Liver (tissue), 10 donors: ENCODE measurements at places on chromosomes 5 and 9.

GRCh38 chr9:84671586-84672521, 2.3 kb downstream of the NTRK2 start:
- no peak for DNase-seq

DNA sequence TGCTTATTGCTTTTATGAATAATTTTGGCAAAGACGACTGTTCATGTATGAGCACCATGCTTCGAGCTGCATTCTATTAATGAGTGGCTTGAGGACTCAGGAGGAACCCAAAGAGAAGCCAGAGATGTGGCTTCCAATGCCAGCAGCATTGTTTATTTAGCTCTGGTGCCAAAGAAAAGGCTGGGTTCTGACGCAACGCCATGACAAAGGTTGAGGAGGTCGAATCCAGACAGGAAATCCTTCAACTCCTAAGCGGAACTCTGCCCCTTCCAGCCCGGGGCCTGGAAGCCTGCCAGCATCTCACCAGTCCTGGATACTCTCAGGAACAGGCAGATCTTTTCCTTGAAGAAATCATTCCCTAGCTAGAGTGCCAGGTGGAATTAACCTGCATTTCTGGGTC, 104.4 kb downstream of the ARHGAP26 start:
- peak; percentile 55 for DNase-seq

GRCh38 chr5:122182491-122182921, 53.2 kb downstream of the ZNF474 start:
- no peak for DNase-seq

- no peak for DNase-seq
Observed at GRCh38 chr5:135100431-135100830, 66.4 kb upstream of the PITX1 start.

DNA sequence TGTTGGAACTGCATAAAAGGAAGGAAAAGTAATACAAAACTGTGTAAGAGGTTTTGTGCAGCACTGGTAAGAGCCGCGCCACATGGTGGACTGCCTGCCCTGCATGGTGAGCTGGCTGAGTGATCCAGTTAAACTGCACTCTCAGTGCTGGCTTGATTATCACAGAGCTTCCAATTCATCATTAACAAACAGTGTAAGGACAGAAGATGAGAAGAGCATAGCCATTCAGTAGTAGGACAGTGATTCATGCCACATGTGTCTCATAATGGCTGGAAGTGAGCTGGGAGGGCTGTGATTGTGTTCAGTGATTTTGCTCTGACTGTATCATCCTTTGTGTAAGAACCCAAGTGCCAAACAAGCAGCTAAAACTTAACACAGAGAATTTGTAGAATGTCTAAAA, 14.1 kb downstream of the ASPN start:
- no peak for DNase-seq

DNA sequence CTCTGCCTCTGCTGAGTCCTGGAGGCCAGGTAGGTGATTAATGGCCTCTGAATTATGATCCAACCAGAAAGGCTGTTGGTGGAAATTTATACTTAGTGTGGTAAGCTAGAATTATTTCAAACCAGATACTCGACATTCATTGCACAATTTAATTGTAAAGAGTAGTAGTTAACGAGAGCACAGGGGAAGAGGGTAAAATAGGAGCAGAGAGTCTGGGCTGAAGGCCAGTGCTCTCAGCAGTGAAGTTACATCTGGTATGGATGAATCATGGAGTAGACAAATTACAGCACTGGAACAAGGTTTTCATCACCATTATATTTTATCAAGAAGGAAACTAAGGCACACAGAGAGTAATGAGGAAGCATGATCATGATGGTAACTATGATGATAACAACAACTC, 92.5 kb downstream of the TLR4 start:
- DNase-seq: no peak

GRCh38 chr9:7316166-7316795, 483.3 kb downstream of the DMAC1 start:
- DNase-seq: no peak

DNA sequence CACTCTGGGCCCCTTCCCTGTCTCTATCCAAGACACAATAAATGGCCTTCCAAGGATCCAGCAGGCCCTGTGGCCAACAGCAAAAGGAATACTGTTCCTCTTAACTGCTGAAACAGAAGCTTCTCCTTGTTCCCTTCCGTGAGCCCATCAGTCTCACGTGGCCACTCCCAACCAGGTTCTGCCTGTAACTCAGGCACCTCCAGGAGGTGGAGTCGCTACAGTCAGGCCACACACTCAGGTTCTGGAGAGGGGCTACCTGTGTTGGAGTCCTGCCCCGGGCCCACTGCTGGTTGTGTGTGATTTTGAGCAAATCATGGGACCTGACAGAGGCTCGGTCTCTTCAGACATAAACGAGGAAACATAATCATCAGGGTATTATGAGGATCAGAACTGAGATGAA, 10.3 kb downstream of the FAT2 start:
- DNase-seq: no peak

GRCh38 chr5:65163698-65164097, 318.0 kb downstream of the ADAMTS6 start:
- no peak for DNase-seq

DNA sequence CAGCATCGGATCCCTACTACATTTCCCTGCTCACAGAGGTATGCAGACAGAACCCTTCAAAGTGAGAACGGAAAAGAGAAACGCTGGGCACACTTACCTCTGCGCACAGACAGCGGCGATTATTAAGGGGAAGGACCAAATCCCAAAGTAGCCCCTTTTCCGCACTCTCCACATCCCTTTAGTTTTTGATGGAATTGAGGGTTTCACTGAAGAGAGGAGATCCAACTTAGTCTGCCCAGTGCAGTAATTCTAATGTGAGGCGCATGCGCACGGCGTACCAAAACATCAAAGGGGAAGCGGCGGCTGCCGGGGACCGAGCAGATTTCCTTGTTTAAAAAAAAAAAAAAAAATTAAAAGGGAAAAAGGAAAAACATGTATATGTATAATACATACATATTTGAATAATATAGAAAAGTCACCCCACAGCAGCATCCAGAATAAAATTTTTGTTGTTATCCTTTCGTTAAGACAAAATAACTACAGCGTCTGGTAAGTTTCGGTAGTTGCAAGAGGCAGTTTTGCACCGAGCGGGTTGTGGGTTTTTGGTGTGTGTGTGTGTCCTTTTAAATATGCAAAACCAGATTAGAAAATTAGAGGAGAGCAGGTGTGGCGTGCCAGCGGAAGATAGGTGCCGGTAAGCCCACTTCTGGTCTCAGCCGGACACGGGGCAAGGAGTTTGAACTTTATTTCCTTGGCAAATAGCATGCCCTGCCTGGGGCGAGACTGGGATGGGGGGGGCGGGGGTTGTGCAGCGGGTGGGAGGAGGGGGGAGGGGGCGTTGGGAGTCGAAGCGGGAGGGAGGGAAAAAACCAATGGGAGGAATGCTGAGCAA, at the start of gene GABRB2:
TSS of gene GABRB2 (minus strand) at position 256 of the 832 bp plus-strand sequence. CDS start at position 174, 82 bp downstream.
- DNase-seq: no peak

DNA sequence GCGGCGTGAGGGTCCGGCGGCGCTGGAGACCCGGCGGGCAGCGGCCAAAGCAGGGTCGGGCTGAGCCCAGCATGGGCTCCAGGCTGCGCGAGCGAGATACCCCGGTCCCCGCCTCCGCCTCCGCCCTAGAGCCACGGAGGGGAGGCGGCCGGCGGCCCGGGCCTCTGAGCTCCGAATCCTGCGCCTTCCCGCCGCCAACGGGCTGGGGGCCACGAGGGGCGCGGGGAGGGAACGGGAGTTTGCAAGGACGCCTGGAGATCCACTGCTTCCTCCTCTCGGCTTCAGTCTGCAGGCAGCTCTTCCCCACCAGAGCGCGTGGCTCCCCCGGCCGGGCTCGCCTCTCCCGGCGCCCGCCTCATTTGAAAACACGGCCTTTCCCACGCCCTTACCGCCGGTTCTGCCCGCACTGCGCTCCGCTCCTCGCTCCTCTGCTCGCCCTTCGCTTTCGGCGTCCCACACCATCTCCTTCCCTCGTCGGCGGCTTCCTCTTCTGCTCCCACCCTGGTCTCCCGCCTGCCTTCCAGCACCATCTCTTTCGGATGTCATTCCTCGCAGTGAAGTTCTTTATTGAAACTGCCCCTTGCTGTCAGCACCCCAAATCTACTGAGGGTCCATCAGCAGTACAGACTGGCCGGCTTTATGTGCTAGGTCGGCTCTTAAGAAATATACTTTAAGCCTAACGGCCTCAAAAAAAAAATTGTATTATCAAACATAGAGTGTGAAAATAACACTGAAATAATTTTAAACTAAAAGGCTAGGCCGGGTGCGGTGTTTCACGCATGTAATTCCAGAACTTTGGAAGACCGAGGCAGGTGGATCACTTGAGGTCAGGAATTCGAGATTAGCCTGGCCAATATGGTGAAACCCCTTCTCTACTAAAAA, 105.0 kb upstream of the FAM120A start:
- no peak for DNase-seq

DNA sequence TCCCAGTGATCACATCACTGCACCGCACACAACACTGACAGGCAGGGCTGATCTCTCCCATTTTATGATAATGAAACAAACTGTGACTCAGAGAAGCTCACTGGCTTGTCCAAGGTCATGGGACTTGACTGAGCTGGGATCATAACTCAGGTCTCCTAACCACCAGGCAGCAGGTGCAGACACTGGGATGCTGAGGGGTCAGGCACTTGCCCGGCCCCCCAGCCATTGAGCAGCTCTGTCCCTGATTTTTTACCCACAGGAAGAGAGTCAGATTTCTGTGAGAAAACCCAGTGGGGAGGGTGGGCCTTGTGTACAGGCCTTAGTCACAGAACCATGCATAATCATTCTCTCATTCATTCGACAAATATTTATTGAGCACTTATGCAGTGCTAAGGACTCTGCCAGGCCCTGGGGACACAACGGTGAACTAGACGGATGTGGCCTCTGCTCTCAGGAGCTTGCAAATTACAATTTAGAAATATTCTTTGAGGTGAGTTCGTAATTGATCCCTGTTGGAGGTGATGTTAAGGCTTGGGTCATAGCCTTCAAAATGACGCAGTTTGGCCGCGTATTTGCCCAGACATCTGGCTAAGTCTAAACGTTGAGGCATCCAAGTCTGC, 54.5 kb upstream of the TGFBR1 start:
- DNase-seq: no peak

DNA sequence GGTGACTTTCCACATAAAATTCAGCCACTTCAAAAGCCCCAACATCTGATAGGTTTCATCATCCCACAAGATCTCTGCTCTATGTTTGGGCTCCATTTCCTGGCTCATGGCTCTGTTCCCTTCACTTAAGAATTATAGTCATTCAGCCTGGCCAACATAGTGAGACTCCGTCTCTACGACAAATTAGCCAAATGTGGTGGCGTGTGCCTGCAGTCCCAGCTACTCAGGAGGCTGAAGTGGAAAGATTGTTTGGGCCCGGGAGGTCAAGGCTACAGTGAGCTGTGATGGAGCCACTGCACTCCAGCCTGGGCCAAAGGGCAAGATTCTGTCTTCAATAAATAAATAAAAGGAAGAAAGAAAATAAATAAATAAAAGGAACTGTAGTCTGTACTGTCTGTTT, 57.9 kb upstream of the CTSV start:
- no peak for DNase-seq

- no peak for DNase-seq
Observed at GRCh38 chr5:107425541-107426031, 245.2 kb downstream of the EFNA5 start.

- DNase-seq: no peak
Observed at GRCh38 chr9:81539317-81539716, 150.0 kb downstream of the TLE1 start.
